NCI-H2029 (cell line): ENCODE measurements at places on chromosomes 1 and 21.

DNA sequence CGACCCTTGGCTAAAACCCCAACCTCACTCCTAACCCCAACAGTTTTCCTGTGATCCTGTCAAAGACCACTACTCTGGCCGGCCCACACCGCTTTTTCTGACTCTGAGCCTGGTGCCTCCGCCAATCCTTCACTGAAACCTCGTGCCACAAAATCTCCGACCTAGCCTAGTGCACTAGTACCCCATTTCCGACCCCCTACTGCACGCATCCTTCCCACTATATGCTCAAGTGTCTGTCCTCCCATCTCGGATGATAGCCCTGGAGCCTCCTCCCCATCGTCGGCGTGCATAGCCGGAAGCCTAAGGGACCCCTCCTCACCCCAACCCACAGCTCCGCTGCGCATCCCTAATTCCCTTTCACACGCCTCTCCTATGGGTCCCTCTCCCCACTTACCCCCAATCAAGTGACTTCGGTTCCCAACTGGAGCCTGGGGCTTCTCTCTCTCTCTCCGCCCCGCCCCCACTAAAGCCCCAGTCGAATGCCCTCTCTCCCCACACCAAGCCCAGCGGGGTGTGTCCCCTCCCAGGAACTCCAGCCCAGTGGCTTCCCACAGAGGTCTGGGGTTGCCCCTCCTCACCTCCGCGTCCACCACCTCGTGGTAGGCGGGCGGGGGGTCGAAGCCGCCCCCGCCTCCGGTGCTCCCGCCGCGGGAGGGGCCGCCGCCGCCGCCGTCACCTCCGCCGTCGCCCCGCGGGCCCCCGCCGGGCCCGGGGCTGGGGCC lies 791 bp downstream of the USP24 start:
- DNase-seq, result peak; percentile 47

GRCh38 chr1:115322631-115323030 lies 15.4 kb downstream of the NGF start:
- DNase-seq, result no peak

- DNase-seq, result no peak
Observed at GRCh38 chr1:3405974-3406867, 48.2 kb upstream of the ARHGEF16 start.

- no peak for DNase-seq
Observed at GRCh38 chr21:25025596-25025995, 581.7 kb downstream of the MRPL39 start.

DNA sequence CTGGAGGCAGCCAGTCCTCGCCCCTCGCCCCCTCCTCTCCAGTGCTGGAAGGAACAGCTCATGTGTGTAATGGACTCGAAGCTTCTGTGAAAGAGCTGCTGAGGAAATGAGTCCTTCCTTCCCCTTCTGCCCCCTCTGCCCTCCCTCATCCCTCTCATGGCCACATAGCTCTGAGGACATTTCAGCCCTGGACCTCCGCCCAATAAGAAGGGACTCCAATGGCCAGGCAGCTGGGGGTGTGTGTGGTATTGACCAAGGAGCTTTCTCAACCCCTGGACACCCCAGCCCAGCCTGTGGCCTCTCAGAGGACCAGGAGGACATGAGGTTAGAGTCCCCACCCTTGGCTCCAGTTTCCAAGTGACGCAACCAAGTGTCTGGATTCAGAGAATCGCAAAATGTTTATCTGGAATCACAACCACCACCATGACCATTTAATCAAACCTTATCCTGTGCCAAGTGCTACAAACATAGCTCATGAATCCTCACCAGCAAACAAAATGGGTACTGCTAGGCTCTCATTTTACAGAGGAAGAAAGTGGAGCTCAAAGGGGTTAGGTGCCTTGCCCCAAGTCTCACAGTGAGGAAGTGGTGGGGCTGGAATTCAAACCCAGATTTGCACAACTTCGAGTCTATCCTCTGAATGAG lies 47.8 kb upstream of the ECE1 start:
- DNase-seq, result peak; percentile 71

GRCh38 chr21:44703731-44704635 lies 7.0 kb downstream of the KRTAP10-12 start:
- DNase-seq, result no peak

GRCh38 chr1:45880930-45881329 lies 77.5 kb downstream of the MAST2 start:
- DNase-seq, result no peak

- DNase-seq, result no peak
Observed at GRCh38 chr1:63929106-63929478, 155.3 kb downstream of the ROR1 start.

DNA sequence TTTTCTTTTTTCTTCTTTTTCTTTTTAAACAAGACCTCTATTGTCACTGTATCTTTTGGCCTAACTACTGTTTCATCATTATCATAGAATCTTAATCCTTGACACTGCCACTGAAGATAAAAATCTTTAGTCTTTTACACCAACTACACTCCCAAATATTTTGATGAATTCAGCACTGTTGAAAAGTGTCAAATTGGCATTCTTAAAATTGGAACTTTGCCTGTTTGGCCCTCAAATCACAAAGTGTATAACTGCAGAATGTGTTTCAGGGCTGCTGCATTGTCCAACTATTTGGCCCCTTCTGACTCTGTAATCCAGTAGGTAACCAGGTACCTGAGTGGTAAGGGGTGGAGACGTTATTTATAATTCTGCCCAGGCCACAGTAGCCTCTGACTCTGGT lies 34.3 kb downstream of the ACTN2 start:
- DNase-seq, result no peak

DNA sequence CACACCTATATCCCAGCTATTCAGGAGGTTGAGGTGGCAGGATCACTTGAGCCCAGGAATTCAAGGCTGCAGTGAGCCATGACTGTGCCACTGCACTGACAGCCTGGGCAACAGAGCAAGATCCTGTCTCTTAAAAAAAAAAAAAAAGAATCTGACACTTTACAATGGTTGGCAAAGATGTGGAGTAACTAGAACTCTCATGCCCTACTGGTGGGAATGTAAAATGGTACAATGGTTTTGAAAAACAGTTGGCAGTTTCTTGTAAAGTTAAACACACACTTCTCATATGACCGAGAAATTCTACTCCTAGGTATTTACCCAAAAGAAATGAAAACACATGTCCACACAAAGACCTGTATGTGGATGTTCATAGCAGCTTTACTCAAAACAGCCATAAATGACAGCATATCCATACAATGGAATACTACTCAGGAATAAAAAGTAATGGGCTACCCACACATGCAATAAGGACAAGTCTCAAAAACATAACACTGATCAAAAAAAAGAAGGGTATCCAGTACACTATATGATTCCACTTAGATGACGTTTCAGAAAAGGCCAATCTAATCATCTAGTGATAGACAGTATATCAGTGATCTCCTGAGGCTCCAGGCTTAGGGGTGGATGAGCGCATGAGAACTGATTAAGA lies 58.1 kb downstream of the HLCS start:
- no peak for DNase-seq

DNA sequence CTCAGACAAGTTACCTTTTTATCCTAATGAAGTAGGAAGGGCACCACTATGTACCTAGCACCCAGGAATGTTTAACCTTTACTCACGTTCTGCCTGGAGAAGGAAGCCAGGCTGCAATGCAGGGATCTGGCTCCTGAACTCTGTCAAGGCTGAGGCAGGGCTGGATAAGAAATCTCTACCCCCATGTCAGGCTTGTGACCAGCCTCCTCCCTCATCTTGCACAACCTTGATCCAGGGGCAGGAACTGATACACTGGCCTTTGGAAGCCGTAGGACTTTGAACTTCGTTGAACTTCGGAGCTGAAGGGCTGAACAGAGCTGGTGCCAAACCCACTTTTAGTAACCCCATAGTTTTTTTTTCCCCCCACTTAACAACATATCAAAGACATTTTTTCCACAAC lies 8.0 kb upstream of the AKR1A1 start:
- DNase-seq, result no peak

- DNase-seq, result no peak
Observed at GRCh38 chr21:44650265-44650972, 4.0 kb downstream of the KRTAP12-4 start.

GRCh38 chr1:221437171-221437570 lies 304.7 kb downstream of the DUSP10 start:
- DNase-seq, result no peak

GRCh38 chr21:18940791-18941190 lies 537.2 kb upstream of the TMPRSS15 start:
- DNase-seq, result no peak

- no peak for DNase-seq
Observed at GRCh38 chr1:7780976-7781375, 3.1 kb upstream of the PER3 start.

GRCh38 chr1:77927414-77927813 lies 39.0 kb downstream of the NEXN start:
- no peak for DNase-seq

GRCh38 chr1:67583462-67583950 lies 101.5 kb upstream of the GADD45A start:
- DNase-seq, result no peak

DNA sequence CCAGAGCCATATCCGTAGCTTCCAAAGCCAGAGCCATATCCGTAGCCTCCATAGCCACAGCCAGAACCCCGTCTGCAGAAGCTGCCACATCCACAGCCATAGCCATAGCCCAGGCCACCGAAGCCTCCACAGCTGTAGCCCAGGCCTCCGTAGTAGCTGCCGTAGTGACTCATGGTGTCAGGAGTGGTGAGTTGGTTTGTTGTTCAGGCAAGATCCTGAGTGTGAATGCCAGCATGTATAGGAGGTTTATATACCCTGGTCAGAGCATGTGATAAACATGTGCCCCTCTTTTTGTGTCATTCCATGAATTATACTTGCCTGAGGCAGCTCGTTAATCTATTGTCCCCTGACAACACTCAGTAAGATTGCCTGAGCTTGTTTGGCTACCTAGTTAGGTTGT lies at the start of gene KRTAP19-1:
Gene KRTAP19-1, minus strand, starts transcription at position 223 of the 400 bp plus-strand sequence. Its CDS starts 50 bp downstream, at position 173.
- no peak for DNase-seq
